DMS 273 treated with DMSO at 0.1 percent for 48 hours (cell line): ENCODE measurements at places on chromosomes 5 and 9.

DNA sequence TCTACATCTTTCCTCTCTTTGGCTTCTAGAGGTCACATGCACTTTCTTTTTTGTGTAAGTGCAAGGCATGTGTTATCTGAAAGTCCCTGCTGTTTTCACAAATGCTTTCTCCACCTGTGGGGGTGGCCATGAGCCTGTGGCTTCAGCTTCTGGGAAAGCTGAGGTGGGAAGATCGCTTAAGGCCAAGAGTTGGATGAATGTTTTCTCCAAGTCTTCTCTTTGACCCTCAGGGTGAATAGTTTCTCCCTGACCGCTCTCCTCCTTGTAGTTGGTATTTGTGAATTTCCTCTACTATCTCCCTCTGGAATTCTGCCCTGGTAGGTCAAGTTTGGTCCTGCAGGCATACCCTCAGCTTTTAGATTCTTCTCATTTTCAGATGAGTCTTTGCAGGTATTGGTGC is 74.2 kb downstream of the UGCG start:
- no peak for DNase-seq

DNA sequence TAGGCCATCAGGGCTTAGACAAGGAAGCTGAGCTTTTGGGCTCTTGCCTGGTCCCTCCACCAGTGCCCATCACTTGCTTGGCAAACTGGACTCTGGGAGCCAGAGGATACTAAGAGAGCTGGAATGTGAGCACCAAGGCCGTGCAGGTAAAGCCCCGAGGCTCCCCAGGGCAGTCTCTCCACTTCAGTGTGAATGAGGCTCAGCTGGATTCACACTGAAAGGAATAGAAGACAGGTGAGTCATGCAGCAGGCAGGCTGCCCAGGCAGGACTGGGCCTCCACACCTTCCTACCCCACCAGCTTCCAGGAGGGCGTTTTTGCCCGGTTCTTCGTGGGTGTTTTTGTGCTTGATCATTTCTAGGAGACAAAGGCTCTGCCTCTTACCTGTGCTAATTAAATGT is 7.3 kb upstream of the CTSV start:
- no peak for DNase-seq

DNA sequence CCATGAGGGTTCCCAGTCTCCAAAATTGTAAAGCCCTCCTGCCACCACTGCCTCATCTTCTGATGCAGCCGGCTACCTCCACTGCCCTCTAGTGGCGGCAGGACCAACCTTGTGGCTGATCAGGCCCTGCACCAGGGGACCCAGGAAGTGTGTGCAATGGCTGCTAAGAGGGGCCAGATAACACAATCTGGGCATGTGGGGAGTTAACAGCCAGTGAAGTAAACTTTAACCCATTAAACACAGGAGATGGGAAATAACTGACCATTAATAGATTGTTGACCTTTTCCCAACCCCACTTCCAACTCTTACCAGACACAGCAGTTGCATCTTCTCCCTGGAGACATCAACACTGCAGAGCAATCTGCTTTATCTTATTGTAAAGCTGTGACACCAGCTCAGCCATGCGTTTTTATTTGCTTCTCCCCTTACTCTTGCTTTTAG is 63.3 kb downstream of the FREM1 start:
- peak; percentile 45 for DNase-seq

DNA sequence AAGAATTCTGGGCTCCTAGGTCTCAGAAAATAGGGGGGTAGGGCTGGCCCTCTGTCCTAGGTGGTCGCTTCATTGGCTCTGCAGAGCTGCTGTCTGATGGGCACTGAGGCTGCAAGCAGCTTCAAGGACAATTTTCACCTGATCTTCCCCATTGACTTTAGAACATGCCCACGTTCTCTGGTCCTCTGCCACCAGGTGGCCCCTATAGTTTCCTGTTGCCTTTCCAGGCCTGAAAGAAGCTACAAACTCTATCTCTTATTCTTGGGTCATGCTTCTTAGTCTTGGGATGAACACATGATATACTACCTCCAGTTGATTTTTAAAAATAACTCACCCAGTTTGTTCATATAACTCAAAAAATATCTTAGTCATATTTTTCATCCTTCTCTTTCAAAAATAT is 26.3 kb downstream of the SPZ1 start:
- peak; percentile 3 for DNase-seq

GRCh38 chr5:154214371-154215106 is 24.0 kb downstream of the GALNT10 start:
- no peak for DNase-seq

DNA sequence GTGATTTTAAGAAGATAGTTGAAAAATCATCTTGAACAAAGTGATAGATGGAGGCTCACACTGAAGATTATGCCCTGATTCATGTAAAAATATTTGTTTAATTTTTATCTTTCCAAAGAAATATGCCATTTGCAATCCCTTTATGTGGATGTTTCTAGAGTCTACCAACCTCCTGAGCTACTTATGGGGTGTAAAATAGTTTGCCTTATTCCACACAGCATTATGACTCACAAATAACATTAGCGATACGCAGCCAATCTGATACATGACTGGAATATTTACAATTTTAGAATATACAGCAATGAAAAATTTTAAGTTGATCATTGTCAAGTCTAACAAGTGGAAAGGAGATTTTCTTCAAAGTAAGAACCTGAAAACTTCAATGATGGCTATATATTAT is 327.5 kb downstream of the EDIL3 start:
- no peak for DNase-seq

GRCh38 chr9:74770508-74771261 is 117.0 kb downstream of the TRPM6 start:
- DNase-seq: peak; percentile 3

DNA sequence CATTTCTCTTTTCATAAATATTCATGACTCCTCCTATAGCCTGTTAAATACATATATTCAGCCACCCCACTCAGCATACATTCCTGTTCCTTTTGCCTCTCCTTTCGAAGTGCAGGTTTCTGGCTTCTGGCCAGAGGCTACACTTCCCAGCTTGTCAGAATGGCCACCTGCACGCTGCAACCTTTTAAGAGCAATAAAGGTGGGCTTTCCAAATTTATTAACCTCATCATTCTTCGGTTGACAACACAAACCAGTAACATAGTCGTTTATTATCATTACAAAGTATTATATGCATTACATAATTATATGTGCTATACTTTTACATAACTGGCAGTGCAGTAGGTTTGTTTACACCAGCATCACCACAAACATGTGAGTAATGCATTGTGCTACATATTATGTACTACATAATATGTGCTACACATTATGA is 16.5 kb upstream of the TMEM171 start:
- DNase-seq: no peak

DNA sequence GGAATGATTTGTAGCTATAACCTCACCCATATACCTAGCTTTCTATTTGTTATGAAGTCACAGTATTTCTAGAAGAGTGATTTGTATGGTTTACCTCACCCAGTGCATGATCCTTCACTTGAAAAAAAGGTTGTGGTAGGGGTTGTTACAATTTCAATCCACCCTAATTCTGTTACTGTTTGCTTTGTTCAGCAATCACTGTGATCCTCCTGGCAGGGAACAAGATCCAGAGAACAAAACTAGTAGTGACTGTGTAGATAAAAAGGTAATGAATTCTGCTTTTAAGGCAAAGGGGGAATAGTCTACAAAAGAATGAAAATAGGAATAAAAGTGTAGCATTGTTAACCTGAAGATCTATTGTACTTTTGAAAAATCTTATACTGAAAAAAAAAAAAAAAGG is 191.3 kb upstream of the SH3GL2 start:
- no peak for DNase-seq
